ENCODE measurements at places on chromosomes 12 and 14.

DNA sequence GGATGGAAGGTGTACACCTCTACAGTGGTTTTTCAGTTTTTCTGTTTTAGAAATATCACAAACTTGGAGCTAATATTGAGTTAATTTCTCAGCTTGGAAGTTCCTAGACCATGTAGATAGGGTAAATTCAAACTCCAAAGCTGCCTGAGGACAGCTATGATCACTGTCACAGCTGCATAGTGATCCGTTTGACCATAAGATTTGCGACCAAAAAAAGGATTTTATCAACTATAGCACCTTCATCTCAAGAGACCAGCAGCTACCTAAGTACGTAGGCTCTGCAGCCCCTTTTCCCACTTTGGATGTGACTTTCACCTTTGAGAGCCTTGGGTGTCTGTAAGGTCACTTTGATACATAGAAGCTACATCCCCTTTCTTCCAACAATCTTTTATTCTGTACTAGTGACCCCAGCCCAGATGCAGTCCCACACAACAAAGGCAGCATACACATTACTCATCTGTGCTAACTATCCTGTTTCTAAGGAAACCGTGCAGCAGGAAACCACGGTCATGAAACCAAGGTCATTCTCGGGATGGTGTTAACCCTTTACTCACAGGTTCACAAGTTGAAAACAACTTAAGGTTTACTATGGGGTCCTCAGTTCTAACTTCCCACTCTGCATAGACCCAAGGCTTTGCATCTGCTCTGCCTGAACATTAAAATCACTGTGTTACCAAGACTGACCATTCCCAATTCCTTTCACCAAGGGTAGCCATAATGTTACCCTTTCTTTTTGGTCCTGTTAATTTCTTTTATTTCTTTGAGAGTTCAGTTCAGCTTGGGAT is 75.4 kb downstream of the IFT81 start:
- DNase-seq, result peak; percentile 75

DNA sequence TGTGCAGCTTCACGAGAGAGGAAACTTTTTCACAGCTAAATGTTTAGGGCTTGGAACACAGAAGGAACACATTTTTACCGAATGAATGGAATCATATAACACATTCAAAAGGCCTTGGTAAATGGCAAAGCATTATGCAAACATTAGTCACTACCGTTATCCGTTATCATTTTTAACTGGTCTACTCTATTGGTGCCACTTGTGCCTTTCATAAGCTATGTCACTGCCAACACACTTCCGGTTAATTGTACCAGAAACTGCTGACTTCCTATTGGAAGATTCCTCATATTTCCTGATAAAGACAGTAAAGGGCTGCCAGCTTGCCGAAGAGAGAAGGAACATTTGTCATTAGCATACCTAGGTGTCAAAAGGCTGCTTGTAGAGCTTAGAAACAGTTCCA is 169.2 kb downstream of the APAF1 start:
- DNase-seq, result no peak

DNA sequence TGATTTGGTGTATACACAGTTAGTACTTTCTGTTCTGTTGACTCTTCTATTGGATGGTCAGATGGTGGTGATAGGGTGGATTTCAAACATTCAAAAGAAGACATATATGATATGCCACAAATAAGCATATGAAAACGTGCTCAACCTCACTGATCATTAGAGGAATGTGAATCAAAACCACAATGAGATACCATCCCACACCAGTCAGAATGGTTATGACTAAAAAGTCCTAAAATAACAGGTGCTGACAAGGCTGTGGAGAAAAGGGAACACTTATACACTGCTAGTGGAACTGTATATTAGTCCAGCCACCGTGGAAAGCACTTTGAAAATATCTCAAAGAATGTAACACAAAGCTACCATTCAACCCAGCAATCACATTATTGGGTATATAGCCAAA is 425.5 kb downstream of the C12orf50 start:
- DNase-seq, result no peak

GRCh38 chr14:79841433-79841832 is 369.9 kb downstream of the DIO2 start:
- no peak for DNase-seq

DNA sequence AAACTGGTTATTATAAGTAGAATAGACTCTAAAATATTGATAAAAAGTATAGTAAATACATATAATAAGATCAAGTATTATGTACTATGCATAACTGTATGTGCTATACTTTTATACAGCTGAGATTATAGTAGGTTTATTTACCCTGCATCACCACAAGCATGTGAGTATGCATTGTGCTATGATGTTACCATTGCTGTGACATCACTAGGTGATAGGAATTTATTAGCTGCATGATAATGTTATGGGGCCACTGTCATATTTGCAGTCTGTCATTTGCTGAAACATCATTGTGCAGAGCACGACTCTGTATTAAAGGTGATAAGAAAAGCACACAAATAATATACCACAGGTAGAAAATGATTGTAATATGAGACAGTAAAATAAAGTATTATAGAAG is 385.6 kb downstream of the ZFP36L1 start:
- no peak for DNase-seq

DNA sequence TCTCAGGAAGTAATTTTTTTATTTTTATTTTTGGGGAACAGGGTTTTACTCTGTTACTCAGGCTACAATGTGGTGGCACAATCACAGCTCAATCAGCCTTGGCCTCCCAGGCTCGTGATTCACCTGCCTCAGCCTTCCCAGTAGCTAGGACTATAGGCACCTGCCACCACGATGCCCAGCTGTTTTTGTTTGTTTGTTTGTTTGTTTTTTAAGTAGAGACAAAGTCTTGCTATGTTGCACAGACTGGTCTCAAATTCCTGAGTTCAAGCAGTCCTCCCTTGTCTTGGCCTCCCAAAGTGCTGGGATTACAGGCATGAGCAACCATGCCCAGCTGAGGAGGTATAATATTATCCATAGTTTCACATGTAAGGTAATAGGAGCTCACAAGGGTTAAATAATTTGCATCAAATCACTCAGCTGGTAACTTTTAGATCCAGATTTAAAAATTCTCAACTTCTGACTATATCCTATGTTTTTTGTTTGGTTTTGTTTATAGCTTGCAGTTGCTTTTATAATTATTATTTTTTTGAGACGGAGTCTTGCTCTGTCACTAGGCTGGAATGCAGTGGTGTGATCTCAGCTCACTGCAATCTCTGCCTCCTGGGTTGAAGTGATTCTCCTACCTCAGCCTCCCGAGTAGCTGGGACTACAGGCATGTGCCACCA is 629.3 kb downstream of the DIO2 start:
- peak; percentile 28 for DNase-seq
